GOT3 (cell line): ENCODE measurements at places on chromosomes 6 and 20.

DNA sequence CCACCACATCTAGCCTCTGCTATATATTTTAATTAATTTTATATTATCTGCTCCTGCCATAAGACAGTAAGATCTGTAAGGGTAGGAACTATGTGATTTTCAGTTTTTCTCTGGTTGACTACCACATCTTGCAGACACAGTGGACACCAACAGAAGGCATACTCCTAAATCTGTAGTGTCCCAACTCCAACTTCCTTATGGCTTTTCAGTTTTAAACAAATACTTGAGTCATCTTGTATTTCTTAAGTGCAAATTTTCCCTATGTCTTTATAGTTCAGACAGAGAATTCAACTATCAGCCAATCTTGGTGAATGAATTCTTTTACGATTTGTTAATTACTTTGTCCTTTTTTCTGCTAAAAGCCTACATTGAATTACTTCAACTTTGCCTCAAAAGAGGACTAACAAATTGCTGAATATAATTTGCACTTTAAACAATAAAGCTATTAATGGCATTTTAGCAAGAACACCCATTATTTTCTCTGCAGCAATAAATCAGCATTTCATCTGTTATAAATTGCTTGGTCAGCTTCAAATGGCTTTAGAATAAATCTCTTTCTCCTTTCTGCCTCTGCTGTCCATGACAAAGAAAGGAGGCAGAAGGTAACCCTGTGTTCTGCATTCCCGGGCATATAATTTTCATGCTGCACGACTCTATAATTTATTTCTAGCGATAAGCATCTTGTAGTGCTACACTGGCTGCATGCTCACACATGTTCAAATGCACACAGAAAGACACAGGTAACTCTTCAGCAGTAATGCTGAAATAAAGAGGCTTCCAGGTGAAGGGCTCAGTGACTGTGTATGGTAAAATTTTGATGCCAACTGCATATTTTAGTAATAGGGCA is 144.8 kb downstream of the BACH2 start:
- DNase-seq: no peak

DNA sequence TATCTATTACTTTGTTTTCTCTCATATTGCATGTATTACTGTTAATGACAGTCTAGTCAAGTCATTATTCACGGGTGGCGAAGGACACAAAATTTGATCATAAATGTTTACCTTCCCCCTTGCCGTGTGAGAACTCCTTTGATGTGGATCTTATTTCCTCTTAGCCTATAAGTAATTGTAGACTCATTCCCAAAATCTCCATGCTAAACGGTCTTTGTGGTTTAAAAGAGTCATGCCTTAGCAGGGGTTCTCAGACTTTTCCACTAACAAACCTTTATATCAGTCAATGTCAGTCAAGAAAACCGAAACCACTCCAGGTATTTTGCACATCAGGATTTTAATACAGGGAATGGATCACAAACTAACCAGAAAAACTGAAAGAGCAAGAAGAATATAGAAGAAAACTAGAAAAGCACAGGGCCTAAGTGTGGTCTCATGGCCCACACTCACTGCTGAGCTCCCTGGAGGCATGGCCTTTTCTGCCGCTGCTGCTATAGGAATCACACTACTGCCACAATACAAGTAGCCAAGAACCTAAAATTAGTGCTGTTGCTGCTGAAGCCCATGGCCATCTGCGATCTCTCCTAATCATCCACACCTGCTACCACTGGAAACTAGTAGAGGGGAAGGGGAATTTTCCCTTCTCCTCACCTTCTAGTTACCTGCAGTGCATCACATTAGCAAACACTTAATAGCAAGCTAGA is 186.0 kb upstream of the POU3F2 start:
- DNase-seq: no peak

DNA sequence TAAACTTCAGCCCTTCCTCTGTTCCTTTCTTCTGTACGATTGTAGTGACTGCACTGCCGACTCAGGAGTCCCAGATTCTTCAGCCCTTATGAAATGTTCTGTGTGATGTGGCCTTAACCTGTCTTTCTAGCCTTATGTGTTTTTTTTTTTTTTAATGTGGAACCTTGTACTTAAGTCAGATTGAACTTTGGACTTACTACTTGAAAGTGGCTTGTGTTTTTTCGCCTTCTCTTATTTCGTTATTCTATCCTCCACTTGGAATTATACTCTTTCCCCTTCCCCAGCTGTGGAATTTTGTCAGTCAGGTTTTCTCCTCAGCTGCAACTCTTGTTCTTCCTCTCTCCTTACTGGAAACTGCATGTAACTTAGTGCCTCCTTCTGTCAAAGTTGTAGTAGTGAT is 8.8 kb downstream of the CEP43 start:
- no peak for DNase-seq

DNA sequence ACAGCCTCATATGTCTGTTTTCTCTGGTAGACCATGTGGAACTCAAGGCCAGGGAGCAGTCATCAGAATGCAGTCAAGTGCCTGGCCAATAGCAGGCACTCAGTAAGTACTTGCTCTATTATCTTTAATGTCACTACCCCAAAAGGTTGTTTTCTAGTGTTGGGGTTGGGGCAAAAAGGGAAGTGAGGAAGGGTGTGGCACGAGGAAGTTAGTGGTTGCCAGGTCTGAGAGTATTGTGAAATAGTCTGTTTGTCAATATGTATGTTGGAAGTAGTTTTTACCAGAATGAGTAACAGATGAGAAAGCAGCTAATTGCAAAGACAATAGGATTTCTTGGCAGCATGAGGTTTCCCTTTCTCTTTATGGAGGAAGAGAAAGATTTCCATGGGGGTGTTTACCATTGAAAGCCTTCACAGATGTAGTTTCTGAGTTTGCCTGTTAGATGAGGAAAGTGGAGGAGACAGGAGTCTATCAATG is 59.5 kb upstream of the ARMH2 start:
- no peak for DNase-seq

DNA sequence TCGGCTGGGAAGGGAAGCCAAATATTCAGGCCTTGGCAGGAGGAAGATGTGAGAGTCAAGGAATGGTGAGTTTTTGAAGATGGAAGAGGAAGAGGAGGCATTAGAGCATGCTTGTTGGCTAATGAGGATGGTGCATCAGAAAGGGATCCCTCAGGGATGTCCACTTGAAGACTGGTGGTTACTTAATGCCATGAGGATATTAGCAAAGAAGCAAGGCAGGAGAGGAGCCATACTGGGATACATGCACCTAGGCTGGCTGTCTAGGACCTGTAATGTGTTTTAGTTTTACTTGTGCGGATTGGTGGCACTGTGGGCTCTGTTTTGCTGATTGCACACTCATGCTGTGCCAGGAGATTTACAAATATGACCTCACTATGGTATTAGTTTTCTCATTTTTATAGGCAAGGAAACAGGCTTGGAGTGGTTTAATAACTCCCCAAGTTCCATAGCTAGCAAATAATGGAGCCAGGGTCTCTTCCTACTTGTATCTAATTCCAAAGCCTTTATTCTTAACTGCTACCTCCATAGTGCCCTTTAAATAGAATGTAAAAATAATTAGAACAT is 37.8 kb downstream of the NCOA7 start:
- DNase-seq: no peak

- DNase-seq: no peak
Observed at GRCh38 chr6:38459291-38459690, 180.4 kb downstream of the BTBD9 start.

DNA sequence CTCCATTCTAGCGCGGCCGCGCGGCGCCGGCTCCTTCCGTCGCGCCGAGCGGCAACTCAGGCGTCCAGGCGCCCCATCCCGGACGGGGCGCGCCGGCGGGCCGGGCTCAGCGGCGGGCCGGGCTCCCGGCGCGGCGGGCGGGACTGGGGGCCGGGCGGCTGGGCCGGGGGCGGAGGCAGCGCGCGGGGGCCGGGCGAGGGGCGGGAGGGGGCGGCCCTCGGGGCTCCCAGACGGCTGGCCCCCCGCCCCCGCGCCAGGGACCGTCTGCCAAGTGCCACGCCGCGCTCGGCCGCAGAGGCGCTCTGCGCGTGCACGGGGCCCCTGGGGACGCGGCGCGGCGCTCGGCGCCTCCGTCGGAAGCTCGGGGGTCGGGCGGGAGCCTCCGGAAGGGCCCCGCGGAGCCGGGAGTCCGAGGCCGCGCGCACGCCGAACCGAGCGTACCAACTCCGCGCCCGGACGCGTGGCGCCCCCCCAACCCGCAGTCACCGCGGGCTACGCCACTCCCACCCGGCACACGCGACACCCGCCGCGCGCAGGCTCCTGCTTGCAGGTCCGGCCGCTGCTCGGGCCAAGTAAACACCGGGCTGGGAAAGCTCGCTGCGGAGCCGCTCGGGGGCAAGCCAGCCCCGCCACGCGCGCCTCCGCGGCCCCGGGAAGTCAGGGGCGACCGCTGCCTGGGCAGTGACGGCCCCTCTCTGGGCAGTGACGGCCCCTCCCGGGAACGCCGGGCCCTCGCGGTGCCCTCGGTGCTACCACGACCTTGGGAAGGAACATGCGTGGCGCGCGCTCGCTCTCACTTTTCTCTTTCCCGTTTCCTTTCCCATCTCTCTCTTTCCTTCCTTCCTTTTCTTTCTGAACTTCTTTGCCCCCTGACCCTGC is at the start of gene PREX1:
Gene PREX1, minus strand, starts transcription at position 145 of the 879 bp plus-strand sequence. Its CDS starts 139 bp downstream, at position 6.
- peak; percentile 62 for DNase-seq

GRCh38 chr6:105573556-105573955 is 170.7 kb upstream of the PREP start:
- DNase-seq: no peak

GRCh38 chr6:83370567-83370966 is 60.3 kb downstream of the ME1 start:
- no peak for DNase-seq

GRCh38 chr6:42627044-42627443 is 63.2 kb downstream of the UBR2 start:
- DNase-seq: no peak

- DNase-seq: no peak
Observed at GRCh38 chr6:139881728-139882211, 507.3 kb upstream of the CITED2 start.

DNA sequence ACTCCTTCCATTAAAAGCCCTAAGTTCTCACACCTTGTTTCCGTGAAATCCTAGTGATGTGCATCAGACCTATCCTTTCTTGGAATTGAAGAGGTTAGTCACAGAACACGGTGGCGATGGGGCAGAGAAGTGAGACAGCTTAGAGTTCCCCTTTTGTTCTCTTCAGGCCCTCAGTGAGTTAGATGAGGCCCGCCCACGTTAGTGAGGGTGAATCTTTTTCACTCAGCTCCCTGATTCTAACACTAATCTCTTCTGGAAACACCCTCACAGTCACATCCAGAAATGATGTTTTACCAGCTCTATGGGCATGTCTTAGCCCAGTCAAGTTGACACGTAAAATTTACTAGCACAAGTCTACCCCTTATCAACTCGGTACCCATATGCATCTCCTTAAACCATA is 172.7 kb upstream of the NOX3 start:
- no peak for DNase-seq

DNA sequence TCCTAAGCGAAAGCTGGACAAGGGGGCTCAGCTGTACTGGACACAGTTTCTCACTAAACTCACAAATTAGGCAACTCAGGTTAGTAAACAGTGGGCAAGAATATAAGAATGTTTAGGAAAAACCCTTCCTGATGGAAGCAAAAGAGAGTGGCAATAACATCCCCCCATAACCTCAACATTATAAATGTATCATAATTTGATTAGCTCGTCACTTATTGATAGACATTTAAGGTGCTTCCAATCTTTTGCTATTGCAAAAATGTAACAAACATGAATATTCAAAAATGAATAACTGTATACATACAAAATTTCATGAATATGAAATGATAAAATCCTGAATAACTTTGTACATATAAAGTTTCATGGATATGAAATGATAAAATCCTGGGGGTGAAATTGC is 415.7 kb downstream of the EPM2A start:
- no peak for DNase-seq

DNA sequence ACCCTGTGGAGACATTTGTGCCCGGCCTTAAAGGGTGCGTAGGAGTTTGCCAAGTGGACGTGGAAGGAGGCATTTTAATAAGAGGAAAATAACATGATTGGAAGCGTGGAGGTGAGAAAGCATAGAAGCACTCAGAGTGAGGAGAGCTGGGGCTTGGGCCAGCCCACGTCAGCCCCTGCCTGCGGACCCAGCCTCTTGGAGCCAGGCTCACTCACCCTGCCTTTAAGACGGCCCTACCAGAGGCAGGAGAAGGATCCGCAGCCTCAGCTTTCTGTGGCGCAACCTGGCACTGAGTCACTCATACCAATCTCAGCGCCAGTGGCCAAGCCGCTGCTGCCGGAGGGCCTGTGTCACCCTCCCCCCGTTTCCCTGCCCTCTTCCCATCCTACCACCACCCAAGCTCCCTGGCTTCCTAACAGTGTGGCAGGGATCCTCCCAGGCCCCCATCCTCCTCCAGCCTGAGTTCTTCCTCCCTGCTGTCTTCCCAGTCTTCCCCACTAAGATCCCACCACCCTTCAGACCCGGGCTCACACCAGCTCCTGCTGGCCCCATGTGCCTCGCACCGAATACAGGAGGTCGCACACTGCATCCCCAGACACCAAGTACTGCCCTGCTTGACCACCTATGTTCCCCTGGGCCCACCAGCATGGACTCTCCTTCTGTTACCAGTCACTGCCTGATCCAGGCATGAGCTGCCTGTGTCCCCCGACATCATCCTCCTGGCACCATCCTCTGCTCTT is 285.2 kb downstream of the UST start:
- no peak for DNase-seq

DNA sequence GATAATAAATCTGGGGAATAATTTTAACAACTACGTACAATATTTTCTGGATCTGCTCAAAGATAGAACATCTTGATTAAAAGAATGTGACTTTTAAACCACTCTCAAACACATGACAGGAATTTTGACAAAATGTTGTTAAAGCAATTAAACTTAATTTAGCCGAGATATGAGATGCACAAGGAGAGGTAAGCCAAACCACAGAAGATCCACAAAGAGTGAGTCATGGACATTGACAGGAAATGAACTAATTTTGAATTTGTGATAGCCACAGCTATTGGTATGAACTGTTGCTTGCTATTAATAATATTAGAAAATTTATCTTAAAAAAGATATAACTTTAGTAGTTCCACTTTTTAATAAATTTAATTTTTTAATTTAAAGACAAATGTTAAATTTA is 27.8 kb upstream of the VGLL2 start:
- no peak for DNase-seq

- DNase-seq: no peak
Observed at GRCh38 chr6:143112837-143113236, 52.1 kb downstream of the AIG1 start.

DNA sequence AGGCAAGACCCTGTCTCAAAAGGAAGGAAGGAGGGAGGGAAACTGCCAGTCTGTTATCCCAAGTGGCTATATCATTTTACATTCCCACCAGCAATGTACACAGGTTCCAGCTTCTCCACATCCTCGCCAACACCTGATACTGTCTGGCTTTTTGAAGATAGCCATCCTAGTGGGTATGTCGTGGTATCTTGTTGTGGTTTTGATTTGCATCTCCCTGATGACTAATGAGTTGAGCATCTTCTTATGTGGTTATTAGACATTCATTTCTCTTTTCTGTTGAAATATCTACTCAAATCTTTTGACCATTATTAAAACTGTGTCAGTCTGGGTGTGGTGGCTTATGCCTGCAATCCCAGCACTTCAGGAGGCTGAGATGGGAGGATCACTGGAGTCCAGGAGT is 47.9 kb upstream of the ARID1B start:
- DNase-seq: no peak

- no peak for DNase-seq
Observed at GRCh38 chr6:89250239-89250638, 33.1 kb upstream of the GABRR1 start.
